ENCODE measurements at places on chromosomes 4 and X.

DNA sequence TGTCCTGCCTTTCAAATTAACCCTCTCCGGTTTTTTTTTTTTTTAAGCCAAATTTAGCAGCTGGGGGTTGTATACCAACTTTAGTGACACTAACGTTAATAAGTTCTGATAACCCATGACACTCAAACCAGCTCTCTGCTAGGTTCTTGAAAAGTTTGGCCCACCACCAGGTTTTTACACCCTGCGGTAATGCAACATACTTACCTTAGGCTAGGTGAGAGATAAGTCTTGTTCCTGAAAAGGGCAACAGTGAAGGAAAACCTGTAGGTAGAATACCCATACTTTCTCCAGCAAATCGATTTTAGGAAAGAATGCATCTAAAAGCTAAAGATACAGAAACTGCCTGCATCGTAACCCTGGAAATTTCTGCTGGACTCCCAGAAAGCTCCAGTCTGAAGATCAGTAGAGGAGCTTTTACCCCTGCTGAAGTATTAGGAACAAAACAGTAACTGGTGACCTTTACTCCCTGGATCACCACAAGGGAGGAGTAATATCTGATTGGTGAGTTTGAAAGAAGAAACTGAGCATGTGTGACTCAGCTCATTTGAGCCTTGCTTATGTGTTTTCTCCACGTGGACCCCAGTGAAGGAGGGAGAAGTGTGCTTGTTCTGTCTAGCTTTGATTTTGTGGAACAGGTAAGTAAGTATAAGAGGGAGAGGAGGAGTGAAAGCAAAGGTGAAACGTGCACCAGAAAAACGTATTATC, 34.4 kb upstream of the COX18 start:
- DNase-seq = no peak

GRCh38 chr4:23022032-23022431, 329.3 kb downstream of the GBA3 start:
- no peak for DNase-seq

- DNase-seq = no peak
Observed at GRCh38 chr4:185275501-185275900, 66.1 kb downstream of the SNX25 start.

DNA sequence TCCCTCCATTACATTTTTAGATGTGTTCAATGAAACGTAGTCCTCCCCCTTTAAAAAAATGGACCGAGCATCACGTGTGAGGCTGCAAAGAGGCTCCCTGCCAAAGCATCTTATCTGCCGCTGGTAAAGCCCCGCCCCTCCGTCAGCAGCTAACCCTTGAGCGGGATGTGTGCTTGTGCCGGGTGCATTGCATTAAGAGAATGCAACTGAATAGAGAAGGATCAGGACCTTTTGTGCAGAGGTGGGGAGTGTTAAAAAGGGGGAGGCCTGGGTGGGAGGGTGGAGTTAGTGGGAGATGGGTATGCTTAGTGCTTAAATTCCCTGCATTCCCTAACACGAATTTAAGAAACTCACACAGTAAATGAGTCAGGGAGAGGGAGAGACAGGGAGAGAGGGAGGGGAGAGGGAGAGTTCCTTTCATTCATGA, 66.0 kb downstream of the TBL1X start:
- DNase-seq = no peak

- DNase-seq = no peak
Observed at GRCh38 chr4:100649417-100649816, 131.6 kb upstream of the EMCN start.

GRCh38 chrX:107153005-107153404, 34.4 kb upstream of the RBM41 start:
- DNase-seq = no peak
